OCI-M1 (cell line): ENCODE measurements at places on chromosomes 3 and 15.

DNA sequence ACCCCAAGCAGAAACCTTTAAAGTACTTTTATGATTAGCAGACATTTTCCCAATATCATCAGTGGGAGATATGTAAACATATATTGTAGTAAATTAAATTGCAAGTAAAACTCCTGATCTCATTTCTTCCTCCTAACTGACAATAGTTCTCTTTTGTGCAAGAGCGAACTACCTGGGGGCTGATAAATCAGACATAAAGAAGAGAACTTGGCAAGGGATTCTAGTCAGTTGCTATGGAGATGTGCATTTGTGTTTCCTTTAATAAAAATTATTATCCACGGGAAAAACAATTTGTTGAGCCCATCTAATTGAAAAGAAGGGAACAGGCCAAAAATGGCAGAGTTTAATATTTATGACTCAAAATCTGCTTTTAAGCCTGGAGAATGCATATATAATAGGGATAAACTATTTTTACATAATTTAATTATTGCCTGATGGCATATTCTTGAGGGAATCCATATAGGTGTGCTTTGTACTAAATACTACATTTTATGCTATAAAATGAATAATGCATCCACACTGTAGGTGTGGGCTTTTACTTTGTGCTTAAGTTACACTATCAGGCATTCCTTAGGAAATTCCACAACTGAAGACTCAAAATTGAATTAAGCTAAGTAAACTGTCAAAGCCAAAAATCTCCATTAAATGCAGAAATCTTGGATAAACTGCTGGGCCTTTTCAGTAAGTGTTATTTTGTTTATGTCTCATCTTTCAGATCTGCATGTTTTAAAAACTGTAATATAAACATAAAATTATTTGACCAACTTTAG is 258.1 kb downstream of the ERC2 start:
- no peak for DNase-seq

DNA sequence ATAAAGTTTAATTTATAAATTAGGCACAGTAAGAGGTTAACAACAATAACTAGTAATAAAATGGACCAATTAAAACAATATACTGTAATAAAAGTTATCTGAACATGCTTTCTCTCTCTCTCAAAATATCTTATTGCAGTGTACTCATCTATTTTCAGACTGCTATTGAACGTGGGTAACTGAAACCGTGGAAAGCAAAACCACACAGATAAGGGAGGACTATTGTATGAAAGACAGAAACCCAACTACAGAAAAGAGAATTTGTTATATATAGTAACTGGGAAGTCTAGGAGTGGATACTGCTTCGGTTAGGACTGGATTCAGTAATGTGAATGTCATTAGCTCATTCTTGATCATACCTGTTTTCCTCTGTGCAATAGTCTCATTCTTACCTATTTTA is 119.3 kb upstream of the DAZL start:
- DNase-seq = peak; percentile 27

DNA sequence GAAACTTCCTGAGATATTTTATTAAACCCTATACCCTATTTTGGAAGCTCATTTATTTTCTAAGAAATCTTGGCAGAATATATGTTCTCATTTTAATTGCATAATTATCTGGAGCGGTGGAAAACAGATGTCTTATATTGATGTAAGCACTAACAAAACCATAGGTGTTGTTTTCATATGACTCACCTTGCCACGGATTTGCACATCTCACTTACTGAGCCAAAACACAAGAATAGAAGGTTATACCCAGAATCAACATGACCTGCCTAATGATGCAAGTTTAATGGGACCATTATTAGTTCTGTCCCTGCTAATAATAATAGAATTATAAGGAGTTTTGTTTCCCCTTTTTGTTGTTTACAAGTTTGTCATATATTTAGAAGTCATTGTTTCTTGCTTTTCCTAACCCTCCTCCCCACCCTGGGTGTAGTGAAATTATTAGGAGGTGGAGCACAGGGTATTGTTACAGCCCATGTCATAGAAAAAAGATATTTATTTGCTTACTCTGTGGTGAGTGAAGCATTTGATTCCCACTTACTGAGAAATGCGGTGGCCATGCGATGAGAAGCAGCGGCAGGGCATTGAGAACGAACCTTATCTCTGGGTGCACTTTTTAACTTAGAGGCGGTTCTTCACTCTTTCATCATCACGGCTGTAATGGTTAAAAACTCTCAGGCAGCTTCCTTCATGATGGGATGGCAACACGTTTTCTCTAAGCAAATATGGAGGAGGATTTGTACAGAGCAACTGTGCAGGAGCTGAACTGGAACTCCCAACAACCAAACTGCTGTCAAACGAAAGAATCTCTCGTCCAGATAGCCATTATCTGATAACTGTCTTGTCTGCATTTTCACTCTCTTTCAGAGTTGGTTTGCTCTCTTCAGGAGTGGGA is 521 bp downstream of the IL5RA start:
- DNase-seq = peak; percentile 79

GRCh38 chr15:78453447-78453846 is 15.4 kb downstream of the IREB2 start:
- DNase-seq = peak; percentile 55

GRCh38 chr3:33808559-33808958 is 10.1 kb downstream of the PDCD6IP start:
- no peak for DNase-seq

DNA sequence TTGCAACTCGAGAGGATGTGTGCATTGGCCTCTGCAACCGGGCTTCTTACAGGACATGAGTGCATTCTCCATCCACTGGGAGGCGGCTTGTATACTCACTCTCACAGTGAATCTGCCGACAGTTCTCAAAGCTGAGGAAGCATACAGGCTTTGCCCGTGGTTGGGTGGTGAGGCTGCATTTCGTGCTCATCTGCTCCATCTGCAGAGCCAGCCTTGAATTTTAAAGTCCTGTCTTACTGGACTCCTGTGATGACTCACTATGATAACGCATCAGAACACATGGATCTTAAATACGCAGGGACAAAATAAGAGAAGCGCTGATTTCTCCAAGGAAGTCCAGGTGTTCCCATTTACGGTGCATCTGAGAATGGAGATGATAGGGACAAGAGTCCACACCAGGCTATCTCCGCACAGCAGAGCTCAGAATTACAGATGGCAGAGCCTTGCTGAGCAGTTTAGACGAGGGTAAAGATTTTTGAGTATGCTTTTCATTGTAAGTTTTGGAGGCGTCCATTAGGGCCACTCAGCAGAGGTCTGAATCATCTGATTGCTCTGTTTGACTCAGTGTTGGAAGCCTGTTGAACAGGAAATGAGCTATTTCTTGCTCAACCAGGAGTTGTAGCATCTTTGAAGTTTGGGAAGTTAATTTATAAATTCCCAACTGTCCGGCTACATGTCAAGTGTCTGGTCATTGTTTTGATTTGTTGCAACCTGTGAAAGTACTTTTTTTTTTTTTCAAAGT is 87.1 kb downstream of the GABRG3 start:
- no peak for DNase-seq

- no peak for DNase-seq
These were observed 36.8 kb upstream of the ZDHHC23 start for GRCh38 chr3:113910966-113911365.

- DNase-seq = no peak
These were observed 196.4 kb downstream of the VGLL3 start for GRCh38 chr3:86794361-86795065.

DNA sequence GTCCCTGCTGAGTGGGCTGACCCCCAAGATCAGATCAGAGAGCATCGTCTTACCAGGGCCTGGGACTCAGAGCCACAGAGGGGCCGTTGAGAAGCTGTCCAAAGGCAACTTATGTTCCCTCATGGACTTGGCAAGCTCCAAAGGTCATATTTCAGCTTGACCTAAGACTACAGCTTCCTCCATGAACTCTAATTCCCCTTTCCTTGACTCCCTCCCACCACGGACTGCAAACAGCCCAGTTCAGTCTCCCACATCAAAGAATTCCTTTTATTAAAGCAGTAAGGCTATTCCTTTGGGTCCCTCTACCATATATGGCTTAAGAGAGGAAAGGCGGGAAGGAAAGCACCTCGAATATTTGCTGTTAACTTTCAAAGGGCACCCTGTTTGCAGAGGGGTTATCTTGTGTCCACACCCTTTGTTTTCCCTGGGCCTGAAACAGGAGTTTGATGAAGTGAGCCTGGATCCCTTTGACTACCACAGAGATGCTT is 146.1 kb upstream of the THBS1 start:
- DNase-seq = no peak

DNA sequence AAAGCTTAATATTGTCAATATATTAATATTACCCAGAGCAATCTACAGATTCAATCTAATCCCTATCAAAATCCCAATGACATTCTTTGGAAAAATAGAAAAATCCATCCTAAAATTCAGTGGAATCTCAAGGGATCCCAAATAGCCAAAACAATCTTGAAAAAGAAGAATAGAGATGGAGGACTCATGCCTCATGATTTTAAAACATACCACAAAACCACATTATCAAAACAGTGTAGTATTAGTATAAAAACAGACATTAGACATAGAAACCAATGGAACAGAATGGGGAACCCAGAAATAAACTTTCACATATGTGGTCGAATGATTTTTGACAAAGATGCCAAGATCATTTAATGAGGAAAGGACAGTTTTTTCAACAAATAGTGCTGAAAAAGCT is 14.6 kb downstream of the NEK4 start:
- no peak for DNase-seq

- DNase-seq = no peak
These were observed 86.9 kb downstream of the ZNF609 start for GRCh38 chr15:64547275-64547674.

- no peak for DNase-seq
These were observed 2.9 kb upstream of the TNK2 start for GRCh38 chr3:195911041-195911945.

- DNase-seq = no peak
These were observed 110.0 kb downstream of the OPA1 start for GRCh38 chr3:193702967-193703366.

DNA sequence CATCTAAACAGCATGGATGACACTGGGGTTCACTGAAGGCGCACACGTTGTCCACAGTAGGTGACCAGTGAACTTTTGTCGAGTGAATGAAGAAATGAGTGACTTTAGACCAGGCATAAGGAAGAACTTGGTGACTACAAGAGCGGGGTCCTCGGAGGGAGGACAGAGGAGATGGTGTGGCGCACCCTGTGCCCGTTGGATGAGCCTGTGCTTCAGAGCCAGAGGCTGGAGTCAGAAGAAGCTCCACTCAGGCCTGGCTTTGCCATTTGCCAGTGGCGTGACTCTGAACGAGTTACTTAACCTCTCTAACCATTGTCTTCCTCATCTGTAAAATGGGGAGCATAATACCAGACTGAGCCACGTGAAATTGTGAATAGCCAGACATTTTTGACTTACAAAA is 42.2 kb downstream of the MUC4 start:
- DNase-seq = no peak

DNA sequence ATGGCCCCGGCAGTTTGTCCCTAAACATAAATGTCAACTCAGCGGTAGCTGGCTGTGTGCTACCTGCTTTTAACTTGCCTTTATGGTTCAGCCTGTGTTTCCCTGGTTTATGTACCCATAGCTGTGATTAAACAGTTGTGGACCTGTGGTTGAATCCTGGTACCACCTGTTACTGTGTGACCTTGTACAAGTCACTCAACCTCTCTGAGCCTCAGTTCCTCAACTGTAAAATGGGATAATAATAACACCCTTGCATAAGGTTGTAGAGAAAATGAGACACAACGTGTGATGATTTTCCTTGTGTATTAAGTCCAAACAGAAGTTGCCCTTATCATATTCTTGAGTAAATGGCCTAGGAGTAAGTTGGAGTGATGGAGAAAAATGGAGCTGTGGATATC is 6.3 kb downstream of the GALNT15 start:
- no peak for DNase-seq

GRCh38 chr3:71528816-71529215 is 54.7 kb downstream of the FOXP1 start:
- DNase-seq = no peak

- DNase-seq = peak; percentile 45
These were observed 14.7 kb downstream of the PAK2 start for GRCh38 chr3:196754091-196754981.

DNA sequence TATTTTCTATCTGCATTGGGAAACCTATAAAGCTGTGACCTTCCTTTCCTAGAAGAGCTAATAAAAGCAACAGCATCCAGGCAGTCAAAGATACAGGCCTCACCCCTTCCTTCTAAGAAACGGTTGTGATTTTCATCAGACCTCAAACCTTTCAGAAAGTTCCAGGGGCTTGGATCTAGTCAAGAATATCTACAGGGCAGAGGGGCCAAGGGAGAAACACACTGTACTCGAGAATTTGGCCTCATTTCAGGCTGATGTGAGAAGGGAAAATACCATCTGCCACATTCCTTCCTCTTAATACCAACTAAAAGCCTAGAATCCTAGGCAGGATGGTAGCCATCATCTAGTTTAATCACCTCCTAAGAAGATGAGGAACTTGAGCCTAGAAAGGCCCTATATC is 24.5 kb upstream of the BCL6 start:
- DNase-seq = no peak

DNA sequence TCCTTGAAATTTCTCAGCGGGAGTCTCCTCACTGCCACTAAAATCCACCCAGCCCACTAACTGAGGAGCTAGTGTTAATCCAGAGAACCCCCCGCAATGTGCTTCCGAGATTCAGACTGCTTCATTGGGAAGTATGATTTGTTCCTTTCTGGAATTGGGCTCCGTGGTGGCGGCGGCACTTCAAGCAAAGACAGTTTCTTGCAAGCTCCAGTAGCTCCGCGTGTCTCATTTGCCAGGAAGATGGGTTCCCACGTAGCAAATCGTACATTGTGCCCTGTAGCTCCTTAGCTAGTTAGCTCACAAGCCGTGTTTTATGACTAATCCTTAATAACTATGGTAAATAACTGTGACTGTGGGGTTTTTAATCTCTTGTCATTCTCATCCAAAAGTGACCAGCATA is 45.4 kb downstream of the SLC6A1 start:
- no peak for DNase-seq

DNA sequence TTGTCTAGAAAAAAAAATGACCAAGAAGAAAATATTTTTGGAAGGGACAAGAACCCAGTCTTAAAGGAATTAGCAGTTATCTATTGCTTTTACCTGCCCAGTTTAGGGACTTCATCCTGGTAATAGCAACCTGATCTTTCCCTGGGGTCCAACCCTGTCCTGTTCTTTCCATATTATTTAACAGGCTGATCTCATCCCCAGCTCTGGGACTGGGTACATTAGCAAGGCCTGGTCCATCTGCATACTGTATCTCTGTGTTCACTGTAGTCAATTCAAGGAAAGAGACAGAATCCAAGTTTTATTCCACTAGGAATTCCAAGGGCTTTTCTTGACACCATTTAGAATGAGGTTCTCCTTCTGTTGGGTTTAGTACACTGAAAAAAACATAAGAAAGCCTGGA is 191.7 kb upstream of the GADL1 start:
- DNase-seq = no peak

DNA sequence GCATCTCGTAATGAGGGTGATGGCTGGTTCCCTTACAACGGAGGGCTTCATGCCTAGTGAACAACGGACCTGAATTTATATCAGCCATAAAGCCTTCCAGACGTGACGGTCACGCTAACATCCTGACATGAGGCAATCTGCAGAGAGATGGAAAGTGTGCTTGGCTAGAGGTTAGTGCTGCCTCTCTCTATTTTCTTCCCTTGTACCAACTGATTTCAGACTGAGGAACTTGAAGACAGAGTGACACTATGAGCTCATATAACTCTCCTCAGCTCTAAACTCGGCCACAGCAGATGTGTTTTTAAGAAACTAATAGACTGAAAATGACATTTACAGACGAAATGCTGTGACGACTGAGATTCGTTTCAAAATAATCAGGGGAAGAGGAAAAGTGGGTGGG is 122.4 kb downstream of the XXYLT1 start:
- DNase-seq = no peak
